NCI-H1436 treated with DMSO at 0.1 percent for 48 hours (cell line): ENCODE measurements at places on chromosomes 4 and X.

GRCh38 chr4:184666670-184667069 is 17.1 kb downstream of the PRIMPOL start:
- no peak for DNase-seq

DNA sequence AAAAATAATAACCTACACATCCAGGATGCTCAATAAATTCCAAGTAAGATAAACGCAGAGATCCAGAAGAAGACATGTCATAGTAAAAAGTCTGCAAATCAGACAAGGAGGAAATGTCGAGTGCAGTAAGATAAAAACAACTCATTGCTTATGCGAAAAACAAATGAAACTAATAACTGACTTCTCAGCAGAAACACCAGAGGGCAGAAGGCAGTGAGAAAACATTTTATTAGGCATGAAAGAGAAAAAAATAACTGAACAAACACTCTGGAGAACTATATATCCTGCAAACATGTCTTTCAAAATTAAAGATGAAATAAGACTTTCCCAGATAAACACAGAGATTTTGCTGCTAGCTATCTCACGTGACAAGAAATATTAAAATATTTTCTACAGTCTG is 201.3 kb upstream of the CTSO start:
- no peak for DNase-seq

DNA sequence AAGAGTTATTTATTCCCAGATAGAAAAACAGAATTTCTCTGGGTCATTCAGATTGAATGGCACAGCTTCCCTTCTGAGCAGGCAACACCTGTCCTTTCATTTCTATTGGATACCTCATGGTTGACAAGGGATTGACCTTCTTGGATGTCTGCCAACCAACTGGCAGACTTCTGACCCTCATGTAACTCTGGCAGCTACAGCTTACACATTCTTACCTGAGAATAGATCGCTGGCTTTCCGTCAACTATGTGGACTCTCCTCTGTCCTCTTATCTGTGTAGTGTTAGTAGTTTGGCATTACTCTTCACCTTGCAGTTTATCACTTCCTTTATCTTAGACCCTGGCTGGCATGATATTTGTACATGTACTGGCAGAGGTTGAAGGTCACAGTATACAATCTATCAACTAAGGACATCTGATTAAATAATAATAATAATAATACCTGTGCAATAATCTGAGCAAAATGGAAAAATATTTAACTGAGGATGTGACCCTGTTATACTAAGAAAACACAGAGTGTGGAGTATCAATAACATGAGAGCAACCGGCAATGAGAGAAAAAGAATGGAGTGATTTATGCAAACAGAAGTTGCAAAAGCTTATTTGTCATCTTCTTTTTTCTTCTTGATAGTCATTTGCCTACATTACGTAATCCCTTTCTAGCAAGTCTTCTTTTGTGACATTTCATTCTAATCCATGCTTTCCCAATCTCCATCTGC is 1118.2 kb downstream of the ARAP2 start:
- DNase-seq = no peak

DNA sequence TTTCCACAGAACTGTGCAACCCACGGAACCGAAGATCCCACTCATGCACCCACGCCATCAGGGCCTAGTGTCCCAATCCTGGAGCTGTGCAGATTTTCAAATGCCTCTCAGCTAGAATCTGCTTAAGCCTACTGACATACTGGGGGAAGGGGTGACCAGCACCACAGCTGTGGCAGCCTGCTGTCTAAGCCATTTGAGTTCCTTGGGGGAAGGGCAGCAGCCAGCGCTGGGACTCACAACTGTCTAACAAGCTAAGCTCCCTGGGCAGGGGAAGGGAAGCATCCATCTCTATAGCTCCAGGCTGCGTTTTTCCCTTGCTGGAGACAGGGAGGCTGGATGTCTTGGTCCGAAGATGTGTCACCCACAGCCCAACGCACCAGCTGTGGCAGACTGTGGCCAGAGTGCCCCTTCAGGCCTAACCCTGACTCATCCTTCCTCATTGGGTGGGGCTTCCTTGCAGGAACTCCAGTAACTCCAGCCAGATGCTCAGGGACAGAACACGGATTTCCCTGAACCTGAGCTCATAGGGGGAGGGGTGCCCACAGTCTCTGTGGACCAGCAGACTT is 194.8 kb downstream of the CHRDL1 start:
- DNase-seq = no peak

DNA sequence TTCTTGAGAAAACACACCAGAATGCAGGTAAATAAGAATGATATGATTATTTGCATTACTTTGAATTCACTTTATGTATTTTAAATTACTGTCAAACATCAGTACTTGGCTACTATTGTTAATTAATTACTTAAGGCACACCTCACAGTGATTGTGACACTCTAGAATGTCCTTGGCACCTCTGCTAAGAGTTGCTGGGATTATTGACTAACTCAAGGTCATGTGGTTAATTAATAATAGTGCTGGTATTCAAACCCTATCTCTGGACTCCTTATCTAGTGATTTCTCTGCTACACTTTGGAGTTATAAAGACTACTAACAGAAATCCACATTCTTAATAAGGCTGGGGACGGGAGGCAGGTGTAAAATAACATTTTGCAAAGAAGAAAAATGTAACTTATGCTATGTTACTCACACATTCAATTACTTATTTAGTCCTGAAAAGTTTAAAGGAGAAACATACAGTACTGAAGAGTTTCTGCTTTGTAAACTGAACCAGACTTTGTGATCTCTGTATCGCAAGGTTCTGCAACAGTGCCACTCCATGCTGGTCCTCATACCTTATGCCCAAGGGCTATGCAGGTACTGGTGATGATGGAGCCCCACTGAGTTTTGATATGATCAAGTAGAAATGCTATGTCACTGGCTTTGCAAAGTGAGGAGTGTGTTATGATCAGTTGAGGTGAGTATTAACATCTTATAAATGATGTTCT is 242.7 kb downstream of the MID1IP1 start:
- no peak for DNase-seq

DNA sequence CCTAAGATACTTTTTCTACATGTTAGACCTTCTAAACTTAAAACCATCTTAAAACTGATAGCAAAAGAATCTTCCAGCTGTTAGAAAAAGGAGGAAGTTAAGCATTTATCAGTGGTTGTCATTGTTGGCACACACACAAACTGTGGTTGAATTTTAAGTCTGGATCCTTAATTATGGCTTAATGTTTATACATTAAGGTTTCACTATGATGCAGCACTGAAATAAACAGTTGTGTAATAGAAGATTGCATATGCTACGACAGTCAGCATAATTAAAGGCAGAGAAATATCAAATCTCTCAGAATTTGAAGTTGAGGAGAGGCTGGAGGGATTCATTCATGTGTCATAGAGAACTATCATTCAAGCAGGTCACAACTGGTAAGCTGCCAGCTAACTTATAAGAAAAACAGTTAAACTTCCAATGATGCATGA is 32.3 kb downstream of the ADGRA3 start:
- DNase-seq = no peak

GRCh38 chr4:2335729-2336101 is 73.8 kb upstream of the MXD4 start:
- no peak for DNase-seq

DNA sequence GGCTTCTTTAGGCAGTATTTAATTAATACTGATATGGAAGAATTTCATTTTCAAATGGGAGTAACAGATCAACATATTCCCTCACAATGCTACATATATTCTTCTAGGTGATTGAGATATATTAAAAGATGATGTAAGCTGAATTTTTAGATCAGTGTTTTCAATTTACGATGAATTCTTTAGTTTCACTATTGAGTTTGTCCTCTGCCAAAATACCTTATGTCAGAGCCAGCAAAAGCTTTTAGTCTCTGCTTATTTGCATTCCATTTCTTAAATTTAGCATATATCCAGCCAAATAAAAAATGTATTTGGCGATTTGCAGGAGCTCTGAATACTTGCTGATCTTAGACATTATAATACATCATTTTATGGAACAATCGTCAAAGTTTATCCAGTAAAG is 144.3 kb downstream of the MOSPD2 start:
- DNase-seq = no peak

- no peak for DNase-seq
Measured at GRCh38 chr4:189285377-189285776, 655.3 kb upstream of the FRG1 start.

DNA sequence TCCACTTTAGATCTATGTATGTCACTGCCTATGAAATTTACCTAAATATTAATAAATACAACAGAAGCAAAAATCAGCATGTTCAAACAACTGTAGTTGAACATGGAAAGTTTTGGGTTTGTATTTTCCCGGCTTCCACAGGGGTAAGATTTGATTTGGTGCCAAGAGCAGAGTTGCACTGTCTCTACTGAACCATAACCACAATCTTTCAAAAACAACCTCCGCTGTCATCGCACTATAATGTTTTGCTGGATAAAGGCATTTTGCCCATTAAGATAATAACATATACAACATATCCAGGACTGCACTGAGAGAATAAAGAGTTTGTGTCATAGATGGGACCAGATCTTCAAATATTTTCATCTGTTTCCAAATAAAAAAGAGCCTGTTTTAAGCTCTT is 94.9 kb downstream of the TENM3 start:
- DNase-seq = no peak

DNA sequence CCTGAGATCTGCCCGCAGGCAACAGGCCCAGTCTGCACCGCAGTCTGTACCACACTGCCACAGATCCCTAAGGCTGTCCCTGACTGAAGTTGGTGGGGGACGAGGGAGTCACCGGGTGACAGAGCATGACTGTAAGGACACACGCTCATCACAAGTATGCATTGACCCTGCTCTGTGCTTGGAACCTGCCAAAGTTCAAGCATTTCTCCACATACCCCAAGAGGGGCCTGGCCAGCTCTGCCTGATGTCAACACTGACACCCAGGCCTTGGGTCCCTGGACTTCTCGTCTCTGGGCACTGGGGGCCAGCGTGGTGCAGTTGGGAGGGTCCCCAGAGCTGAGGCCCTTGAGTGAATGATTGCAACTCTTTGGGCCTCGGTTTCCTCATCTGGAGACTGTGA is 7.9 kb downstream of the BLOC1S4 start:
- no peak for DNase-seq

GRCh38 chr4:87193958-87194675 is 26.3 kb downstream of the KLHL8 start:
- no peak for DNase-seq

- DNase-seq = no peak
Measured at GRCh38 chrX:13721371-13721770, 13.0 kb downstream of the TRAPPC2 start.

- no peak for DNase-seq
Measured at GRCh38 chrX:43141885-43142284, 363.9 kb upstream of the PPP1R2C start.

DNA sequence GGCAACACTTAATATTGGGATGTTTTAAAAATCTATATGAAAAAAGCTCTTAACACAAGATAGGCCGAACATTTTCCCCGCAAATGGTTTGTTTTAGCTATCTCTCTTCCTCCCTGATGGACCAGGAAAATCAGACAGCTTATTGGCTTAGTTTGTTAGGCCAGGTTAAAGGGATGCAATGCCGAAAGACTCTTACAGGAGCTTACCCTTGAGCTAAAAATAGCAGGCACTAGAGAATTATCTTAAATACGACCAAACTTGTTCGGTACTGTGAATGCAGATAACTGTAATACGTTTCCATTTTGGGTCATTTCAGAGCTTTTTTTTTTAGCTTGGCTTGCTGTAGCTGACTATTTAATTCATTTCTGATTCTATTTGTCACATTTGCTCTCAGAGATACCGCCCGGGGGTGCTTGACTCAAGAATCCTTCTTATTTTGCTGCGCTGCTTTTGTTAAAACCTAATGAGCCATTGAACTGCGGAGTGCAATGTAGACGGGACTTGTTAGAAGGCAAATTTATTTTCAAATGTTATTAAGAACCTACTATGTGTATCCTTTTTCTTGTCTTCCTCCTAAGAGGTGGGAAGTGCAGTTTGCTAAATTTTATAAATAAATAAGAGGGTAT is 23.3 kb downstream of the PPARGC1A start:
- no peak for DNase-seq

GRCh38 chr4:120557372-120557771 is 365.2 kb downstream of the PRDM5 start:
- DNase-seq = no peak

- DNase-seq = peak; percentile 20
Measured at GRCh38 chrX:130793975-130794374, 109.0 kb downstream of the ENOX2 start.

- DNase-seq = no peak
Measured at GRCh38 chr4:155597933-155598451, 68.7 kb upstream of the GUCY1A1 start.

GRCh38 chr4:6360385-6360784 is 90.7 kb downstream of the WFS1 start:
- no peak for DNase-seq

- no peak for DNase-seq
Measured at GRCh38 chrX:129737916-129738315, 863 bp upstream of the XPNPEP2 start.

DNA sequence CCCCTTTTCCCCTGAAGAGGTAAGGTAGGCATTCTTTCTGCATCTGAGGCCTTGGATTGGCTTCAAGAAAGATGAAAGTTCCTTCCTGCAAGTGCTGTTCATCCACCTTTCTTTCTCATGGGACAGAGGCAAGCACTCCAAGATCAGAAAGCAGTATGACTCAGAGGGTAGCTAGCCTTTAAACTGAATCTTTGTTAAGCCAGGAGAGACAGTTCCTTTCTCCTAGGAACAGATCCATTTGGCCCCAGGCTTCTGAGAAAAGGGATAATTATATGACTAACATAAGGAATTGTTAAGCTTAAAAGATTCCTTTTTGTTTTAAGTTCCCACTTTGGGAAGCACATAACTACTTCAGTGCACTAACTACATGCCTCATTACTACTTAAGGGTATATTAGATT is 192.0 kb downstream of the PPP3CA start:
- DNase-seq = no peak

GRCh38 chr4:22389240-22389870 is 126.5 kb downstream of the ADGRA3 start:
- DNase-seq = no peak
